ENCODE measurements at places on chromosomes 6 and 20.
A peak's percentile ranks its signal among the peaks of the same experiment; 100 is the strongest.

DNA sequence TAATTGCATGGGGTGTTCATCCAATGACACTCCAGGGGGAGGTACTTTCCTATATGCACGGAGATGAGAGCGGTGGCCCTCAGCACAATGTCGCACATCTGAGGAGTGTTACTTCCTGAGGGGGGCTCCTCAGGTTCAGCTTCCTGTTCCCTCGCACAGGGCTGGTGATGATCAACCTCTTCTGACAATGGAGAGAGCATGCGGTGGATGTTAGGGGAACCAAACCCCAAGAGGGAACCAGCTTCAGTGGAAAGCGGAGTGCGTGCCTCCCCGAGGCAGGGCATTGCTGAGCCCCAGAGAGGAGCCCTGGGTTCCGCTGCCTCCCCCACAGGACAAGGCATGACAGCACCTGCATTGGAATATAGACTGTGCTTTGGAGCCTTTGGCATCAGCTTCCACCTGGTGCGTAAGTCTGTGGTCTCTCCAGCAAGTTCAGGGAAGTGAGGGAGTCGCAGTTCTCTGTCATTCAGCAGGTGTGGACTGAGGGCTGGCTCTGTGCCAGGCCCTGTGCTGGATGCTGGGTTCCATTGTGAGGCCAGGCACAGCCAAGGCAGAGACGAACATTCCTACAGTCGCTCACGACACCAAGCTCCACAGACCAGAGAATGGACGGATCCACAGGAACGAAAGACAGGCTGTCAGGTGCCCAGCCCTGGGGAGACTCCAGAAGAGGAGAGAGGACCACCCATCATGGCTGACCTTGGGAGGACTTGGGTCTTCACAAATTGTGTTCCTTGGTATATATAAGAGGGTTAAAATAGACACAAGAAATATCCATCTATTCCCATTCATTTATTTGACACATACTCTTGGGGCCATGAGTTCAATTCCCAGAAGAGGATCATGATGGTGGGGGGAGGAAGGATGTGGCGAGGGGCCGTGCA is 3.9 kb upstream of the ZNF831 start:
- DNase-seq, result peak; percentile 45

DNA sequence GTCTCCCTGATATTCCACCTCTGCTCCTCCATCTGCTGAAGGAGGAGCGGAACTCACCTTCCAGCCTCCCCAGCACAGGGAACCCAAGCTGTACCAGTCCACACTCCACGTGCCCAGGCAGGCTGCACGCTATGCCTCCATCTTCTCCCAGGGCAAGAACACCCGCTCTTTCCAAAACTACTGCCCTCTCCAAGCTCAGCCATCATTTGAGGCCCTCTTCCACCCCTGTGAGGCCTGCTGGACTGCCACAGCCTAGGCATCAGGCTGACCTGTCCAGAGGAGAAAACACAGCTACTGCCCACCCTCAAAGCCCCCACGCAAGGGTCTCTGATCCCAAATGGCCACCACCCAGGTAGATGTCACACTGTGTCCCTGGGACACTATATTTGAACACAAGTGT is 99.9 kb downstream of the PRND start:
- DNase-seq, result no peak

DNA sequence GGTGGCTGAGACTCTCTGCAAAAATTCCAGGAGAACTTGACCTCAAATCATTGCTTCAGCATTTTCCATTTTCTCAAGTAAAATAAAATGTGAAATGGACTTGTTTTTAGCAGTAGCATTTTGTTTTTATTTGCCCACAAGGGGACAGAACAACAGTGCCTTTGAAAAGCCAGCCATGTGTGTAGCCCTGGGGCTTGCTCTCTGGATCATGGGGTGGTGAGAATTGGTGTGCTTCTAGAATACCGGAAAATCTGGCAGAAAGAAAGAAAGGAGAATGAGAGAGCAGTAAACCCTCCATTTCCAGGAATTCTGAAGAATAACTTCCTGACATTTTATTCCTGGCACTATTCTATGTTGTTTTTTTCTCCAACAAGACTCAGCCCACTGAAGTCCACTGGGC is 254.7 kb upstream of the MOCS1 start:
- no peak for DNase-seq

GRCh38 chr6:14620522-14620921 is 502.9 kb downstream of the CD83 start:
- no peak for DNase-seq

- no peak for DNase-seq
Observed at GRCh38 chr6:164086076-164086887, 671.8 kb downstream of the QKI start.

GRCh38 chr6:11058406-11058805 is 14.3 kb upstream of the ELOVL2 start:
- DNase-seq, result no peak

DNA sequence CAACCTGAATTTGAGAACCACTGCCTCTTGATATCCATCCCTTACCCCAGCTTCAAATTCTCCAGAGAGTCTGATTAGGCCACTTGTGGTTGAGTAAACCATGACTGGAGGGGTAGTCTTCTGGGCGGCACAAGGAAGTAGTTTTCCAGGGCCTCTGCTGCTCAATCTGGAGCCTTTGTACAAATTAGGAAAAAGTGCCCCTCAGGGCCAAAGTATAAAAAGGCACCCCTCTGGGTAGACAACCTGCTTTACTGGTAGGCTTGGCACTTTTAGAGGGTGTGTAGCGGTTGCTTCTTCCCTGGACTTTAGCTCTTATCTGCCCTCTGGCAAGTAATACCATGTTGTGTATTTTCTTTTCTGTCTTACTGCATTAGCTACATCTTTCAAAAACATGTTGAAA is 32.9 kb upstream of the RPL7L1 start:
- no peak for DNase-seq

DNA sequence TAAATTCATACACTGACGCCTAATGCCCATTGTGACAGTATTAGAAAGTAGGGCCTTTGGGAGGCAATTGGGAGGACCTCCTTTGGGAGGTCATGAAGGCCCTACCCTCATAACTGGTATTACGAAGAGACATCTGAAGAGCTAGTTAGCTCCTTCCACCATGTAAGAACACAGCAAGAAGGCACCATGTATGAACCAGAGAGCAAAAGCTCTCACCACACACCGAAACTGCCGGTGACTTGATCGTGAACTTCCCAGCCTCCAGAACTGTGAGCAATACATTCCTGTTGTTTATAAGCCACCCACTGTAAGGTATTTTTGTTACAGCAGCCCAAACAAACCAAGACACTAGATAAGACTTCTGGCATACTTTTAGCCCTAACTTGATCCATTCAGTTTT is 41.8 kb downstream of the GCLC start:
- DNase-seq, result no peak

GRCh38 chr6:88566746-88567534 is 396.5 kb downstream of the RNGTT start:
- DNase-seq, result no peak

- no peak for DNase-seq
Observed at GRCh38 chr6:80477591-80477990, 371.1 kb downstream of the BCKDHB start.

- no peak for DNase-seq
Observed at GRCh38 chr6:13089296-13089994, 238.9 kb downstream of the TBC1D7 start.

DNA sequence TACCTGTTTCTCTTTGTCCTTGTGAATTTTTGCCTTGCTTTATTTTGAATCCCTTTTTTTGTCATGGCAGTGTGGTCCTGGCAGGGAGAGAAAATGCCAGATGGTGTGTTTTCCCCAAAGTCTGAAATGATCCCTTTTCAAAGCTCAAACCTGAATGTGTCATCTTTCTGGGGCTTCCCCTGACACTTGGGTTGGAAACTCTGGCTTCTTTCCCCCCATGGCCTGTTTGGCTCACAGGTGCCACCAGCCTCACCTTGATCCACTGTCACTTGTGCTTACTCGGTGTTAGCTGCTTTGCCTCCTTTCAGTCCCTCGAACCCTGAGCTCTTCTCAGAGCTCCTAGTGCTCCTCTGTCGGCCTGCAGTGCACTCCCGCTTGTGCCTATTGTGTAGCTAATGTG is 22.3 kb downstream of the MYBL2 start:
- no peak for DNase-seq

GRCh38 chr6:119308991-119309657 is 40.4 kb downstream of the MAN1A1 start:
- DNase-seq, result no peak

DNA sequence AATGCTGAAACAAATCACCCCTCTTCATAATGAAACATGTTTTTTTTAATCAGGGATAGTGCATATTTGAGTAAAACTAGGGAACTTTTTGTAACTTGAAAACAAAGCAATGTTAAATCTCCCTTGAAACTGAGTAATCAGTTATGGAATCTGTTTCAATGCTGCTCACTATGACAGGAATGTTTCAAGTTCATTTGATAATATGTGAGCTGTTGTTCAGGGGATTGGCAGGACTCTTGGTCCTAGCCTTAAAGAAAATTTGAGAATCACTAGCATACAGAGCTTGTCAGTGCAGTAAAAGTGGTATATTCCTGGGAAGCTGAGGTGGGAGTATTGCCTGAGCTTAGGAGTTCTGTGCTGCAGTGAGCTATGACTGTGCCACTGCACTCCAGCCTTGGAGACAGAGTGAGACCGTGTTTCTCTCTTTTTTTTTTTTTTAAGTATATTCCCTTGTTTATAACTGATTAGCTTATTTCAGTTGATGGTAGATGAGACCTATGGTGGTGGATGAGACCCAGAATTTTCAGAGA is 21.6 kb upstream of the CALHM6 start:
- no peak for DNase-seq

DNA sequence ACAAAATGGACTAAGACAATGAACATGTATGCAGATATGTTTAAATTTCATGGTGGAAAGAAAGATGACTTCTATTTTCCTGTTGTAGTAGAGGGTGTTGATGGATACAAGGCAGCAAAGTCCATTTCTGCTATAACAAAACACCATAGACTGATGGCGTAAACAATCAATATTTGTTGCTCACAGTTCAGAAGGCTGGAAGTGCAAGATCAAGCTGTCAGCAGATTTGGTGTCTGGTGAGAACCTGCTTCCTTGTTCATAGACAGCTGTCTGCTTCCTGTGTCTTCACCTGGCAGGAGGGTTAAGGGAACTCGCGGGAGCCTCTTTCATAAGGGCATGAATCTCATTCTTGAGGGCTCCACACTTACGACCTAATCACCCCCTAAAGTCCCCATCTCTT is 83.0 kb upstream of the ELOVL5 start:
- DNase-seq, result no peak

GRCh38 chr6:157813191-157813590 is 9.9 kb upstream of the SNX9 start:
- DNase-seq, result no peak

- DNase-seq, result no peak
Observed at GRCh38 chr6:44892579-44892978, 435.6 kb upstream of the RUNX2 start.

DNA sequence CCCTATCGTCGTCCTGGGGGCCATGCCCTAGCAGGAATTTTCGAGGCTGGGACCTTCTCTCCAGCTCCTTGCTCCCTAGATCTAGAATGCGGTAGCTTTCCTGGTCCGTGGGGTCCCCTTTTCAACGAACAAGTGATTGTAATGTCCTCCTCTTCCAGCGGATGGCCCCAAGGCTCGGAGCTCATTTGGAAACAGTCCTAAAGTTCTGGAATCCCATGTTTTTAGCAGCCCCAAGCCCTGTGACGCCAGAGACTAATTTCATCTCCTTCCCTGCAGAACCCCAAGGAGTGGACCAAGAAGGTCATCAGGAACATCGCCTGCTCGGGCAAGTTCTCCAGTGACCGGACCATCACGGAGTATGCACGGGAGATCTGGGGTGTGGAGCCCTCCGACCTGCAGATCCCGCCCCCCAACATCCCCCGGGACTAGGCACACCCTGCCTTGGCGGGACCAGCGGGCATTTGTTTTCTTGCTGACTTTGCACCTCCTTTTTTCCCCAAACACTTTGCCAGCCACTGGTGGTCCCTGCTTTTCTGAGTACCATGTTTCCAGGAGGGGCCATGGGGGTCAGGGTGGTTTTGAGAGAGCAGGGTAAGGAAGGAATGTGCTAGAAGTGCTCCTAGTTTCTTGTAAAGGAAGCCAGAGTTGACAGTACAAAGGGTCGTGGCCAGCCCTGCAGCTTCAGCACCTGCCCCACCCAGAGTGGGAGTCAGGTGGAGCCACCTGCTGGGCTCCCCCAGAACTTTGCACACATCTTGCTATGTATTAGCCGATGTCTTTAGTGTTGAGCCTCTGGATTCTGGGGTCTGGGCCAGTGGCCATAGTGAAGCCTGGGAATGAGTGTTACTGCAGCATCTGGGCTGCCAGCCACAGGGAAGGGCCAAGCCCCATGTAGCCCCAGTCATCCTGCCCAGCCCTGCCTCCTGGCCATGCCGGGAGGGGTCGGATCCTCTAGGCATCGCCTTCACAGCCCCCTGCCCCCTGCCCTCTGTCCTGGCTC is 48.5 kb downstream of the PYGB start:
- peak; percentile 27 for DNase-seq

- peak; percentile 29 for DNase-seq
Observed at GRCh38 chr20:49999329-49999728, 16.5 kb downstream of the SNAI1 start.

GRCh38 chr6:97427648-97428047 is 144.6 kb upstream of the MMS22L start:
- no peak for DNase-seq

DNA sequence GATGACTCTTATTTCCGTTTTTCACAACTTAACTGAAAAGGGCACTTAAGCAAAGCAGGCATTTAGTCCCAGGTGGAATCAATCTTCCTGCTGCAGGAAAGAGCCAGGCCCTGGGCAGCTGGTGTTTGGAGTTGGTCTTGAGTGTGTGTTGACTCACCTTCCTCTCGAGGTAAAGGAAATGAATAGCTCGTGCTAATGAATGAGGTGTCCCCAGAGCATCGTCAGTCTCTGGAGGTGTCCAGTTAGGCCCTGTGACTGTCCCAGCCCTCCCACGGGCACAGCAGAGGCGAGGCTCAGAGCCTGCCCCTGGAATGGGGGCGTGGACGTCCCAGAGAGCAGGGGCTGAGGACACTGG is 277.7 kb downstream of the NRN1 start:
- no peak for DNase-seq

GRCh38 chr6:88358846-88359245 is 192.7 kb upstream of the CNR1 start:
- DNase-seq, result no peak

DNA sequence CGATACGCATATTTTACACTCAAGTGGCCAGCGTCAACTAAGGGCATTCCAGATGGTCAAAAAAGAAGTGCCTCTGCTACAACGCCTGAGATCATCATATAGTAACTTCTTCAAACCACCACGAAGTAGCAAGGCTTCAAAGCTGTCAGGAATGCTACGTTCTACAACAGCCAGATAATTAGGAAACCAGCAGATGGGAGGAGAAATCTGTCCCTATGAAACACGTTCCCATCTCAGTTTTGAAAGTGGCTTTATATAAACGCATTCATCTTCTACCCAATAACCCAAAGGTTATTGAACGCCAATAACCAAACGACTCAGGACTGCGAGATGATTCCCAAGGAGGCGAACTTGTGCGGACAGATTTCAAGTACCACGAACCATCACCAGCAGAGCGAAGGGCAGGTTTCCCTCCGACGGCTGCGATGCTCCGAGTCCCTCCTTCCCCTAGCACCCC is 1.2 kb downstream of the ABHD12 start:
- DNase-seq, result no peak
